CD4-positive, alpha-beta T cell treated with Interleukin-4 for 4 hours (primary cell): ENCODE measurements at places on chromosomes 12 and 14.
A peak's percentile ranks its signal among the peaks of the same experiment; 100 is the strongest.

DNA sequence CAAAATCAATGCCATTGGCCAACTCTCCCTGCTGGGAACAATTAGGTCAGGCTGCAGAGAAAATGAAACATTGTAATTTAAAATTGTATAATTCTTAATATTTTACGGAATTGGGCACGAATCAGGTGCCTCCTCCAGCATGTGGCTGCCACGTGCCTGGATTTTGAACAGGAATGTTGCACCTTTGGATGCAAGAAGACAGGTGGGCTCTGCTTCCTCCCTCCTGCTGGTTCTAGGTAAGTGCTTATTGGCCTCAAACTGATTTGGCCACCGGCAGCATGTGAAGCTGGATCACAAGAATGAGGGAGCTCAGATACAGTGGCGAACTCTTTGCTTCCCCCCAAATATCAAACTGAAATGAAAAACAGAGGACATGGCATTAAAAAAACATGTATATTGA lies 1559.9 kb upstream of the FLRT2 start:
- DNase-seq, result no peak

GRCh38 chr12:13195785-13196129 lies 769 bp upstream of the EMP1 start:
- no peak for DNase-seq

GRCh38 chr14:78985668-78986381 lies 815.7 kb downstream of the NRXN3 start:
- DNase-seq, result no peak

DNA sequence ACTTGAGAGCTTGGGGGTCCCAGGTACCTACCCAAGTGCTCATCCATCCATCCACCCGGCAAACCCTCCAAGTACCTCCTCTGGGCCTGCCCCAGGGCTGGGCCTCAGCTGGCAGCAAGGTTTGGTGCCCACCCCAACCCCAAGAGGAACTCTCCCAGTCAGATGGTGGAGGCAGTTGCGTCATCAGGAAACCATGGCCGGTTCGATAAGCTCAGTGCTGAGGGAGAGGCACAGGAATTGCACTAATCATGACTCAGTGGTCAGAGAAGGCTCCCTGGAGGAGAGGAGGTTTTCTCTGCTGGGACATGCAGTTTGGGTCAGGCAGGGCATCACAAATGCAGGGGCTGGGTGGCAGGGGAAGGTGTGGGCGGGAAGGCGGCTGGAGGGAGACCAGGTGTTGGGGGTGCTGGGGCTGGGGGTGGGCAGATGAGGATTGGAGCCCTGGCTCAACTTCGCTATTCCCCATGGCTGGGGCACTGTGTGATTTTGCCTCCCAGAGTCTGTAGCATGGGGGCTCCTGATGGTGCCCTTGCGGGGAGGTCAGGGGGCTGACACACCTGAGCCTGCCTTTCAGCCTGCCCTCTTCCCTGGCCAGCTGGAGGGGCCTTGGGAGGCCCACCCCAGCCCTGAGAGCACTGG lies 32.2 kb downstream of the SH2B3 start:
- no peak for DNase-seq

DNA sequence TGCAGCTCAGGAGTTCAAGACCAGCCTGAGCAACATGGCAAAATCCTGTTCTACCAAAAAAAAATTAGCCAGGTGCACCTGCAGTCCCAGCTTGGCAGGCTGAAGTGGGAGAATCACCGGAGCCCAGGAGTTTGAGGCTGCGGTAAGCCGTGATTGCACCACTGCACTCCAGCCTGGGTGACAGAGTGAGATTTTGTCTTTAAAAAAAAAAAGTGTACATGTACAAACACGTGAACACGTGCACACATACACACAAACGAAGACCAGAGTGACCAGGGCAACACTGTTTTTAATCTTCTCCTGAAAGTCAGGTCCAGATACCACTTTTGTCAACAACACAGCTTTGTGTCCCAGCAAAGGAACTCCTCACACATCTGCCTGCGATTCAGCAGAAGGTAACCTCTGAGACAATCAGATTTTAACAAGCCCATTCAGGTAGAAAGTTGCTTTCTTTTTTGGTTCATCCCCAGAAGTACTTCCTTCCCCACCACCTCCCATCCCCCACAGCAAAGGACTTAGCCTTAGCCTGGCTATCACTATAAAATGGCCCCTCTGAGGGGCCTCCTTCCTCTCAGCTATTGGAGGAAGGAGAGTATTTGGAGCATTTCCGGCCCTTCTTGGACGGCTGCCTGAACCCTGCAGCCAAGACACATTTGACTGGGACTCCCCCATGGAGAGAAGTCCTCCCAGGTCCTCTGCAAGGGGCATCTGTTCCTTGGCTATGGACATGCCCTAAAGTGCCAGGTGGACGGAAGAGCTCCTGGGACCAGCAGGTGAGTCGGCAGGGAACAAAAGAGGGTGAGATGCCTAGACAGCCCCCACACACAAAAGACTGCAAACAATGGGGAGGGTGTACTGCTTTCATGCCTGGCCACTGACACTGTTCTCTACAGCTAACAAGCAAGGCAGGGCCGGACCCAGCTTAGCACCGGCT lies 9.8 kb downstream of the CTDSP2 start:
- peak; percentile 34 for DNase-seq

DNA sequence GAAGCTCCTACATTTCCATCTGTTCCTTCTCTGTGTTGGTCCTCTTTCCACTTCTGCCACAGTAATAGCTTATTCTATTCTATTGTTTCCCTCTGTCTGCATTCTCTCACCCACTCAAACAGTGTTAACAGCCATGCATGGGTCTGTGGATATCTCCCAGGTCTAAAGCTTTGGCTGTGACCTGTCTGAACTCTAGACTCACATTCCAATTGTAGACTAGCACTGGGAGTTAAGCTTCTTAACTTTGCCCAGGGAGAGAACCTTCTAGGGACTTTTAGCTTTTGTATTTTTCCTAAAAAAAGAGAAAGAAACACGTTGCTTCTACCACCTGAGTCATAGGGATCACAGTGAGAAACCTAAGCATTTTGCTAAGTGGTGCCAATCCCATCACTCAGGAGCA lies 36.7 kb downstream of the PTPRR start:
- DNase-seq, result no peak

- DNase-seq, result no peak
Observed at GRCh38 chr12:123253641-123254459, 17.8 kb downstream of the CDK2AP1 start.

- no peak for DNase-seq
Observed at GRCh38 chr12:24996820-24997219, 47.9 kb upstream of the BCAT1 start.

DNA sequence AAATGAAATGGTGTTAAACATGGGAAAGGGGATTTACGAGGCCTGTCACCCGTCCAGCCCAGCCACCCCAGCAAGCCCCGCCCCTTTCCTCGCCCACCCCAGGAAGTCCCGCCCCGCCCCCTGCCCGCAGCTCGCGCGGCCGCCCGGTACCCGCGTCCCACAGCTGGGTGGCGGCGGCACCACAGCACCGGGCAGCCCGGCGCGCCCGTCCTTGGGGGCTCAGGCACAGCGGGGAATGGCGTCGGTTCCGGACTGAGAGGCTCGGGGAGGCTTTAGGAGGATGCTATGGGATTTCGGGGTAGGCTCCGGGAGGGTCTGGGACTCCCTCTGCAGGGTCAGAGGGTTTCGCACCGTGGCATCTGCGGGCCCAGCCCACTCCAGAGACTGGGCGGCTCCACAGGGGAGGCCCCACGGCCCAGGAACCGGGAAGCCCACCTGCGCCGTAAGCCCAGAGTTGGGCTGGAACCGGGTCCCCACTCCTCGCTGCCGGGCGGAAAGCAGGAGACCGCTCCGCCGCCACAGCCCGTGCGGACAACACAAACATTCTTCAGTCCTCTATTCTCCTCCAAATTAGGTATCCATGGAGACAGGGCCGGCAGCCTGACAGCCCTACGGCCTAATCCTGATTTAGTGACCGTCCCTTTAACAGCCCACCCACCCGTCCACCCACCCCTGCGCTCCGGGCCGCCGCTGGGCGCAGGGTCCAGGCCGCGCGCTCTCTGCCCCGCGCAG lies 1.4 kb downstream of the FIGNL2 start:
- no peak for DNase-seq

DNA sequence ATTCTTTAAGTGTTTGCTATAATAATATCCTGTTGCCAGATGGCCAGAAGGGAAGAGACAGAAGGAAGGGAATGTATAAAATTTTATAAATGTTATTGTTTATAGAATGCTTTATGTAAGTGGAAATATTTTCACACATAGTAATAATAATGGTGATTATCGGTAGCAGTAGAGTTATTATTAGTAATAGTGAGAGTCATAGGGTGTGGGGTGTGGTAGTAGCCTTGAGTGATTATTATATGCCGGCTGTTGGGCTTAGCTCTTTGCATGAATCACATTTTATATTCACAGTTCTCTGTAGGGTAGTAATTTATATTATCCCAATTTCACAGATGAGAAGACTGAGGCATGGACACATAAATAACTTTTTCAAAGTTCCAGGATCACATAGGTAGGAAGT lies 391.4 kb downstream of the C12orf75 start:
- no peak for DNase-seq
